ENCODE measurements at places on chromosomes 2 and 18.

- no peak for DNase-seq
Observed at GRCh38 chr2:439556-440402, 151.9 kb upstream of the ALKAL2 start.

GRCh38 chr2:138718405-138718804 is 61.8 kb downstream of the NXPH2 start:
- DNase-seq, result no peak

- DNase-seq, result peak; percentile 76
Observed at GRCh38 chr2:133676392-133677130, 108.3 kb upstream of the NCKAP5 start.

- no peak for DNase-seq
Observed at GRCh38 chr2:217954469-217954868, 48.3 kb downstream of the TNS1 start.

DNA sequence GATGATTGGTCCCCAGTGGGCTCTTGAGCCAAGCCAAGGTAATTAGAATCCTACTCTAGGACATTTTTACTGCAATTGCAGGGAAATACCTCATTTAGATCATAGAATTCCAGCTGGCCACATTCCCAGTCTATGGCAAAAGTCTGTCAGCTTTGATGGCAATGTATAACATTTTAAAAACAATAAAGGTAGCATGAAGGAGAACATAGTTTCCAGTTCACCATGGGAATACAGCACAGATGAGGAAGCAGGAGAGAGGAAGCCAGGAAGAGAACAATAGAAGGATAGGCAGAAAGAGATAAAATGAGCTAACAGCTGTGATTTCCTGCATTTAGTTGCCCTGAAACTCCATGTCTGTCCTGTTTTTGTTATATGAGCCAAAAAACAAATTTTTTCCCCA is 897.3 kb upstream of the DDX18 start:
- no peak for DNase-seq

- DNase-seq, result no peak
Observed at GRCh38 chr2:202378001-202378400, 1.9 kb downstream of the BMPR2 start.

DNA sequence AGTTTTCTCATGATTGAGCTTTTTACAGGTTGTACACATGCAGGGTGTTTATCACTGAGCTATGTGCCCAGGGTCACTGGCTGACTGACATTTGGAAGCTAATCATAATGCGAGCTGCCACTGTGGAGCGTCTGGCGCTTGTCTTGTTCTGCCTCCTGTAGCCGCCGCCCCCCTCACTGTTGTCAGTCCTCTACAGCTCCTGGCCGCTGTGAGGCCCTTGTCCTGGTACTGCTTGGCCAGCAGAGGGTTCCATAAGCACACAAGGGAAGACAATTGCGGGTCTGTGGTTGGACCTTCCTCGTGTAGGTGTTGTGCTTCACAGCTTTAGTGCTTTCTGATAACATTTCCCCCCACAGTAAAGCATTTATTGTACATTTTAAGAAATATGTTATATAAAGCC is 105.6 kb upstream of the LDLRAD4 start:
- DNase-seq, result no peak

DNA sequence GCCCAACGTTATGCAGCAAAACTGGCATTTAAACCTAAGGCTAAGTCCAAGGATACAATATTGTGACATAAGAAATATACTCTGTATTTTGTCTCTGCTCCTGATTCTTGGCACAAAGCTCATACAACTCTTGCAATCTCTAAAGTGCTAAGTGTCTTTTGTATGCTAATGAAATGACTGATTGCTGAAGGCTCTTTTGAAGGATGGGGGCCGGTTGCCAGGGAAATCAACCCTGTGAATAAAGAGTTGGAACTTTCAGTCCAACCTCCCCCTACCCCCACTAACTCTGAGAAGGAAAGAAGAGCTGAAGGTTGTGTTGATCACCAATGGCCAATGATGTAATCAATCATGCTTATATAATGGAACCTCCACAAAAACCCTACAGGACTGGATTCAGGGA is 40.3 kb downstream of the SESTD1 start:
- DNase-seq, result no peak

- no peak for DNase-seq
Observed at GRCh38 chr2:239258248-239258647, 142.6 kb downstream of the HDAC4 start.

GRCh38 chr2:219758907-219759680 is 131.7 kb downstream of the SLC4A3 start:
- no peak for DNase-seq

GRCh38 chr2:196514641-196515040 is 124.9 kb upstream of the CCDC150 start:
- no peak for DNase-seq

GRCh38 chr2:10776231-10776977 is 36.2 kb downstream of the PDIA6 start:
- DNase-seq, result no peak

DNA sequence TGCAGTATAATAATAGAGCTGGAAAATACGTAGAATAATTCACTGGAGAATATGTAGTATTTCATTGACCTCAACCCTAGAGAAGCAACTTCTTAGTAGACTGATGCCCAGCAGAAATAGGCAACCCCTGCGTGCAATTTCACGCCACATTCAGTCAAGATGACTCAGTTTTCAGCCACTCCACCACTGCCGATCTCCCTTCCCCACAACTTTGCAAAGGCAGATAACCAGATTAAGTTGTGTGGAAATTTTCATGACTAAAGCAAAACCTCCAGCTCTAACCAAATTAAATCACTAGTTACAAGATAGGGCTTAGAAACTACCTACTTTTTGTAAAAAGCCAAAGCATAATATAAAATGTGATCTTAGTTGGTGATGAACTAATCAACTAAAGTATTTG is 63.3 kb upstream of the STK17B start:
- DNase-seq, result no peak

DNA sequence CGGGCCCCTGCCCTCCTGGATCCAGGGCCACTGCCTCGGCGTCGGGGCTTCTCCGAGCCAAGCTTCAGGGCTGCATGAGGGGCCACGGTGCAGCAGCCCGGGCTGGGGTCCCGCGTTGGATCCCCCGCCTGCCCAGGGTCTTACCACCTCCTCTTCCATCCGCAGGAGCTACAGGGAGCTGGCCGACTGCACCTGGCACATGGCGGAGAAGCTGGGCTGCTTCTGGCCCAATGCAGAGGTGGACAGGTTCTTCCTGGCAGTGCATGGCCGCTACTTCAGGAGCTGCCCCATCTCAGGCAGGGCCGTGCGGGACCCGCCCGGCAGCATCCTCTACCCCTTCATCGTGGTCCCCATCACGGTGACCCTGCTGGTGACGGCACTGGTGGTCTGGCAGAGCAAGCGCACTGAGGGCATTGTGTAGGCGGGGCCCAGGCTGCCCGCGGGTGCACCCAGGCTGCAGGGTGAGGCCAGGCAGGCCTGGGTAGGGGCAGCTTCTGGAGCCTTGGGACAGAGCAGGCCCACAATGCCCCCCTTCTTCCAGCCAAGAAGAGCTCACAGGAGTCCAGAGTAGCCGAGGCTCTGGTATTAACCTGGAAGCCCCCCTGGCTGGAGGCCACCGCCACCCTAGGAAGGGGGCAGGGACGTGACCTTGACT is 52.1 kb downstream of the RAMP1 start:
- DNase-seq, result no peak

DNA sequence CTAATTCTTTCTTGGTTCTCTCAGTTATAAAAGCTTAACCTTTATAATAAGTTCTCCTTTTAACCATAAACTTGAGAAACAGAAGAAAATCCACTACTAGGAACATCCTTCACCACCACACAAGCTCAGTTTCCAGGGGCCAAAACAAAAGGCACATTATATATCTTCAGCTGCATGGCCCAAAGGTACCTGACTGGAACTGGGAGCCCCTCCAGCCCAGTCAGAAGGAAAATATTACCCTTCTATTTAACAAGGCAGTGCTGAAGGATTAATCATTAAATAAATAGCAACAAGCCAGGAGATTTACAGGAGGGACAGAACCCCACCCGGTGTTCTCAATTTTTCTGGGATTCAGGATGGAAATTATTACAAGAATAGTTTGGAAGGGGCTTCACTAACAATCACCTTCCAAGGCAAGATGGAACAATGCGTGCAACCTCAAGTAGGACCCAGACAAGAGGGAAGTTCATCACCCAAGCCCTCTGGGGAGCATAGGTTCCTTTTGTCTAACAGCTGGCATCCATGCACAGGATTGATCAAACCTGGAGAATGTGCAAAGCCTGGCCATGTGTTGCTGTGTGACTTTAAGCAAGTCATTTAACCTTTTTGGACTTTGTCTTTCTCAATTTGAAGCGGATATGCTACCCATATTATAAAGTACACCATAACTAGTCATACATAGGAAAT is 159.6 kb upstream of the SETBP1 start:
- DNase-seq, result no peak

DNA sequence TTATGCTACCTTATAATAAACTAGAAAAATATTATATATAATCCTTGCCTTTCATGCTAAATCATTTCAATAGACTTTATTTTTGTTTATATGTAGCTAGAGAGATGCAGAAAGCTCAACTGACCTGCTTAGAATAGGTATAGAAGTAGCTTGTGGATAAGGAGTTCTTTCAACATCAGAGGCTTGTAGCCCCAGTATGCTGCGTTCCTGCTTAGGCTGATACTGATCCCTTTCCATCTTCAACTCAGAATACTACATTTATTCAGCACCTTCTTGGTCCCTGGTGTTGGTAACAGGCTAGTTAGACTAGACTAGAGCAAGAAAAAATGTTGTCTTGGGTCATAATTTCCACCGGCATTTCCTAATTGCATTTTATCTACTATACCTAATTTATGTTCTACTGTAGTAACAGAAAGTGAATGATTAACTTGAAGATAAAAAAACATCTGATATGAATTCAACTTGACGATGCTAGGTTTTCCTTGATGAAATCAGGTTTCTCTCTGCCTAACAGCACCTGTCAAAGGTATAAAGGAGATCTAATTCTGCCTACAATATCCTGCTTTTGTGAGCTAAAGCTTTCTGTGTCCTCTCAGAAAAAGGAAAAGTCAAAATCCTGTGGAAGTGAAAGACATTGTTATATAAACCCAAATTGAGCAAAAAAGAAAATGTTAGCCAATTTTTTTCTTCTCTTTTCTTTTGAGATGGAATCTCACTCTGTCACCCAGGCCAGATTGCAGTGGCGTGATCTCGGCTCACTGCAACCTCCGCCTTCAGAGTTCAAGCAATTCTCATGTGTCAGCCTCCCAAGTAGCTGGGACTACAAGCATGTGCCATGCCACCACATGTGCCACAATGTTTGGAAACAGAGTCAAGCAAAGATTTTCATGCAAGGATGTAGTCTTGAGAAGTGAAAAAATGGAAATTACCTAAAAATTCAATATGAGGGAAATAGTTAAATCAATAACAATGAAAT is 5.8 kb downstream of the PECR start:
- DNase-seq, result no peak

DNA sequence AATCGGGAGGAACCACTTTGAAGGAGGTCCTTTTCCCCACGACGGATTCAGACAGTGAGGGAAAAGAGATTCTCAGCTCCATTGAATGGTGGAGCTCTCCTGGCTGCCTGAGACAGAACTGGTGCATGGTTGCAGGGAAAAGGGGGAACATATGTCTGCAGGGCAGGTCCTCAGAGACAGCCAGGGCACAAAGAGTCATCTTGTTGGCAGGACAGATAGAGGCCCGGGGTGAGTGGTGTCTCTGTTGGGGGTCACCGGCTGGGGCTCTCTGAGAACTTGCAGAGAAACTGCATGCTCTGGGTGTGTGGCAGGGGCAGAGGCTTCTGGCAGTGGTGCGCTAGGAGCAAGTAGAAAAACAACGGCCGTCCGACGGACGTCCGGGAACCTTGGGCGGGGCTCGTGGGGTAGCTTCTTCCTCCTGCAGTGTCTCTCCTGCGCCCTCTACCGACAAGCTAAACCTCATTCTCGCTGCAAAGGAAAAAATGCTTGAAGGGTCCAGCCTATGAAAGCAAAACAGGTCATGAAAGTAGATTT is 94.3 kb downstream of the CDCA7 start:
- DNase-seq, result no peak

- DNase-seq, result peak; percentile 39
Observed at GRCh38 chr2:226791487-226792081, 8.0 kb downstream of the IRS1 start.

GRCh38 chr18:33282709-33283333 is 157.7 kb downstream of the CCDC178 start:
- DNase-seq, result no peak

GRCh38 chr2:66447677-66448076 is 12.8 kb downstream of the MEIS1 start:
- DNase-seq, result no peak

GRCh38 chr2:217868911-217869334 is 133.9 kb downstream of the TNS1 start:
- peak; percentile 26 for DNase-seq

DNA sequence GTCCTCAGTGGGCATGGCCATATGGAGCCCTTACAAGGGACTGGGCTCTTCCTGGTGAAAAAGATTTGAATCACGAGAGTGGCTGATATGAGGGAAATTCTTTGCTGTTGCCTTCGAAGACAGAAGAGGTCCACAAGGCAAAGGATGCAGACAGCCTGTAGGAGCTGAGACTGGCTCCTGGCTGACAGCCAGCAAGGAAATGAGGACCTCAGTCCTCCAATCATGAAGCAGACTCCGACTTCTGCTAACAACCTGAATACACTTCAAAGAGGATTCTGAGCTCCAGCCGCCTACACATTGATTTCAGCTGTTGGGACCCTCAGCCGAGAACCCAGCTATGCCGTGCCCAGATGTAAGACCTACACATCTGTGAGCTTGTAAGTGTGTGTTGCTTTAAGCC is 3.0 kb upstream of the ST8SIA5 start:
- DNase-seq, result no peak

DNA sequence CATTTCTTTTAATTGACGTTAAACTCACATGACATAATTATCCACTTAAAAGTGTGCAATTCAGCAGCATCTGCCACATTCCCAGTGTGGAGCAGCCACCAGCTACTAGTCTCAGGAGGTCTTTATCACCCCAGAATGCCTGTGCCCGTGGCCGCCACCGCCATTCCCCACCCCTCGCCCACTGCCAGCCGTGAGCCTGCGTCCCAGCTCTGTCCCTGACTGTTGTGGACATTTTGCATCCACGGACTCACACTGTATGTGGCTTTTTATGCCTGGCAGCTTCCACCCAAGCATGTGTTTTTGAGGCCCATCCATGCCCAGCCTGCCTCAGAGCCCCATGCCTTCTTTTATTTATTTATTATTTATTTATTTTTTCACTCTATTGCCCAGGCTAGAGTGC is 9.2 kb downstream of the BOK start:
- no peak for DNase-seq

Measured in skeletal muscle cell (primary cell).